ENCODE measurements at places on chromosomes 11 and 22.
A peak's percentile ranks its signal among the peaks of the same experiment; 100 is the strongest.

DNA sequence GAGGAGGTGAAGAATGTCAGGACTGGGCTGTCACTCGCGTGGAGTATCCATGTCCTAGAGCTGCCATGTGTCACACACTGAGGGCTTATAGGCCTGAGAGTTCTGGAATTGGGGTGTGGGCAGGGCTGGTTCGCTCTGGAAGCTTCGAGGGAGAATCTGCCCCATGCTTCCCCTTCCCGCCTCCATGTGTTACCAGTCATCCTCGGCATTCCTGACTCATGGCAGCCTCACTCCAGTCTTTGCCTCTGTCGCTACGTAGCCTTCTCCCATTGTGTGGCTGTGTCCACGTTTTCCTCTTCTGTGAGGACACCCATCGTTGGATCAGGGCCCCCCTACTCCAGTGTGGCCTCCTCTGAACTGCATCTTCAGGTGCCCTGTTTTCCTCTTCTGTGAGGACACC is 301.2 kb downstream of the TBC1D22A start:
- no peak for DNase-seq

DNA sequence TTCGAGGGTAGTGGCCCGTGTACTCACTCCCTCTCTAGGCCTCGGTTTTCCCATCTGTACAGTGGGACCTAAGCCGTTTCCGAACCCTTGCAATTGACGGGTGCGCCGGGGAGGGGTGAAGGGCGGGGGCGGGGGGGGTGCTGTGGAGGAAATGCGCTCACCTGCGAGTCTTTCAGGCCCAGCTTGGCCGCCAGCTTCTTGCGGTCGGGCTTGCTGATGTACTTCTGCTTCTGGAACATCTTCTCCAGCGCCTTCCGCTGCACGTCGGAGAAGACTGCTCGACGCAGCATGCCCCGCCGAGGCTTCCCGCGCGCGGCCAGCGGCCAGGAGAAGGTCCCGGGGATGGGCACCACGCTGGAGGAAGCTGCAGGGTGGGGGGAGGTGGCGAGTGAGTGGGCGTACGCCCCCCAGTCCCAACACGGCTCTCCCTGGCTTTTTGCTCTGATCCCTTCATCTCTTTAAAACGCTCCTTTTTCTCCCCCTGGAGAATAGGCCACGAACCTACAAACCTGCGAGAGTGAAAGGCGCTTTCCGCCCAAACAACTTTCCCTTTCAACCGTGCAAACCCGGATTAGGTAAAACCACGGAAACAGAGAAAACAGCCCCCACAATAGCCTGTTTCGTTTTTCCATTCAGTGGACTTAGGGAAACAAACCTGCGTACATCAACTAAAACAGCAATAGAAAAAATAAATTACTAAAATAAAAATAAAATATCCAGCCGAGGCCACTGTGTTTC is 3.2 kb downstream of the DBX1 start:
- DNase-seq, result peak; percentile 17

GRCh38 chr11:43130616-43131015 is 181.2 kb upstream of the API5 start:
- no peak for DNase-seq

DNA sequence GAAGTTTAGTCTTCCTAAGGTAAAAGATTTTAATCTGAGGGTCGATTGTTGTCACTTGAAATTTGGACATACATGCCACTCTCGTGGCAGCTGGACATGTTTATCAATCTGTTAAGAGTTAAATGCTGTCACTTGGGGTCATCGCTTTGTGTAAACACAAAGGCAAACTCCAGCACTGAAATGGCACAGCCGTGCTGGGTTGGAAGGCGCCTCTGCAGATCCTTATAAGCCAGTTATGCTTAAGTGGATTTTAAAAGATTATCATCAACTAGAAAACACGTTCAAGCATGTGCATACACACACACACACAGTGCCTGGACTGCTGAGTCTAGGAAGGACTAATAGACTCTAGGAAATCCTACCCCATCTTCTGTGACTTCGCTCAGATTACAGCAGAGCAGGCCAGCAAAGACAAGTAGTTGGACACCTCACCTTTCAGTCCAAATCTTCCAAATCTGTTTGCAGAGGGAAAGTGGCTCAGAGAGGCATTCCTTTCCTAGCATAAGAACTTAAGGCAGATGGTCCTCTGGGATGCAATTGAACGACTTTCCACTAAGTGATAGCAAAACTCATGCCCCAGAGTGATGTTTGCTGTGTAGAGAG is 83.7 kb downstream of the CACNG2 start:
- DNase-seq, result no peak

DNA sequence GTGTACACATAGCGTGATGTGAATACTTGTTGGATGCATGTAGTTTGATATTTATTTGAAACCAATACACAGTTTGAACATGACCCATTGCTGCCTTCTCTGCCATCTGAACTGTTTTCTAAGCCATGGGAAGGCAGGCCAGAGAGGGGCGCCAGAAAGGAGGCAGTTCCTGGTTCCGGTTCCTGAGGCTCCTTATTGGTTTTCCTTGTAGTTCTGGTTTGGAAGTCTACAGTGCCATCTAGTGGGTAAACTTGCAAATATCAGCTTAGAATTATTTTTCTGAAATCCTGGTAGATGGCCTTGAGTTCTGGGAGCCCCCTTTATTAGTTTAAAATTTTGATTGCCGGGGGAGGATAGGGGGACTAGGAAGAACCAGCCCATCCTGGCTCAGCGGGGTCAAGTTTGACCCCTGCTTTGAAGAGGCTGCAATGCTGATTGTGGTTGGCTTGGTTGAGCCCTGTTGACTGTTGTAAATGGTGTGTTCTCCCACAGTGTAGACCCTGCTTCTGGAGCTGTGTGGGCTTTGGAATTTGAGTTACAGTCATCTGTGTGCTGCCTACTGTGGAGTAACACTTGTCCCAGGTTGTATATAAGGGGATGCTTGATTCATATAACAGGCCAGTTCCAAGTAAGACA is 48.4 kb downstream of the GRAMD1B start:
- DNase-seq, result no peak

GRCh38 chr11:113384551-113384950 is 3.0 kb upstream of the ANKK1 start:
- DNase-seq, result no peak

DNA sequence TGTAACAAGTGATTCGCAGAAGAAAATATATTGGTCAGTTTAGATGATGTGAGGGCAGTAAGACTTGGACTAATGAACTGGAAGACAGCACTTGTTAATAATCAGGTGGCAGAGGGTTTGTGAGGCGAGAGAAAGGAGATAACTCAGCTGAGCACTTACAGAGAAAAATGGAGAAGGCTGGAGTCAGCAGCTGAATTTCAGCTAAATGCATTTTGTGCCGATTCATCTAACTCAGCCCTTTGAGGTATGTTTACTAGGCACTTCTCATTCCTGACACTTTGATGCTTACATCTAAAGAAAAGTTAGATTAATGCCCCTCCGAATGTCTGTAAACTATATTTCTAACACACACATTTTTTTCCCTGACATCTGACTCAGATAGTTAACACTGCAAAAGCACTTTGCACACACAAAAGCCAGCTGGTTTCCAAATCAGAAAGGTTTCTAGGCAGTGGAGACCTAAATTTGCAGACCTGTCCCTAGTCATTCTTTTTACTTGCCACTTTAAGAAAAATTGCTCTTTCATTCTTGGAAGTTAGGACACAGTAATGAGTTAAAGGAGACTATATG is 859.5 kb upstream of the CCDC90B start:
- no peak for DNase-seq

DNA sequence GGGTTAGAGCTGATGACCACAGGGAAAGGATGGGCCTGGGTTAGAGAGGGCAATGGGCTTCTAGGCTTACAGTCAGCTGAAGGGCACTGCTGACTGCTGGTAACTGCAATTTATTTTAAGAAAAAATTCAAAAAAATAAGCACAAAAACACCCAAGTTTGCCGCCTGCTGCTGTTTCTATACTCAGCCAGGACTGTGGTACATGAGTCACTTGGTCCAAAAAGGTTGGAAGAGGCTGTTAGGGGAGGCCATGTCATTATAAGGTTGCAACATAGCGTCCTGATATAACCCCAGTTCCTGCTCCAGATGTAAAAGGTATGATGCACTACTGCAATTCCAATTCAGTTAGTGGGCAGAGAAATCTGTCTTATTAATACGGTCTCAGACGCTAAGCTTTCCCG is 98.9 kb downstream of the ETS1 start:
- DNase-seq, result no peak

DNA sequence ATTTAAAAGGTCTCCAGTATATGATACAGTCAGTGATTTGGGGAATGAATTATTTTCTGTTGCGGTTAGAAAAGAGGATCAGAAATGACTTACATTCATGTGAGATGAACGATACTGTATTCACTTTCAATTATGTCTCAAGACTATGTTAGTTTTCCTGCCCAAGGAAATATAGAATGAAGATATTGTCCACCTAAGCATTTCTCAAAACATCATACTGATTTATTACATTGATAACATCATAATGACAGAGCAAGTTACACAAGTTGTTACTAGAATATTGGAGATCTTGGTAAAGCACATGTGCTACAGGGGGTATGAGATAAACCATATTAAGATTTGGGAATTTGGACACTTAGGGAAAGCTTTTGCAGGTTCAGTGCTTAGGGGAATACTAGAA is 67.8 kb upstream of the OR9G4 start:
- no peak for DNase-seq

- DNase-seq, result no peak
Observed at GRCh38 chr11:70289582-70289981, 19.1 kb downstream of the PPFIA1 start.

GRCh38 chr22:22770280-22770871 is 117.2 kb upstream of the IGLL5 start:
- DNase-seq, result peak; percentile 47

DNA sequence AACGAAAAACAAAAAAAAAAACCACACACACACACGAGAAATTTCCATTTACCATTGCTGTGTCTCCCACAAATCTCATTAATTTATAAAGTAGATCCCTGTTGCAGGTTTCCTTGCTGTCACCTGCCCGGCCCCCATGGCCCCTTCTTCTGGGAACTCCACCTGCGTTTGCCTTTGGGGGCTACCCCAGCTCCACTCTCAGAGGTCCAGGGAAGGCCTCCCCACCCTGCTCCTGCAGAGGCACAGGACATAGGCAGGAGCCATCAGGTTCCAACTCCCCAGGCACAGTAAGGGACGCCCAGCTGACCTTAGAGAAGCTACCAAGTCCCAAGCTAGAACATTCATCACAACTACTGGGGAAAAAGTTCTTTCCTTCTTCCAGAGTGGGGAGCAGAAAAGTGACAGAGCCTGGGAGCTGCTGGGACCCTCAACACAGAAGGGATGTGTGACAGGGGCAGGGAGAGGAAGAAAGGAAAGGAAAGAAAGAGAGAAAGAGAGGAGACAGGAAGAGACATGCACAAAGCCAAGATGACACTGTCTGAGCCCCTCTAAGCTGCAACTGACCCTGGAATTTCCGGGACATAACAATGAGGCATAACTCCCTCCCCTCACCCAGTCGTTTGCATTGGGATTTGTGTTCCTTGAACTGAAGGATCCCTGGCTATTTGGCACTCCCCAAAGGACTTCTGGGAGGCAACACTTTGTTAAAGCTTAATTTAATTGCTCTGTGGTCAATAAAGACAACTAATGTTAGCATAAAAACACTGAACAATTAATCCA is 175.7 kb downstream of the SHANK2 start:
- DNase-seq, result no peak

DNA sequence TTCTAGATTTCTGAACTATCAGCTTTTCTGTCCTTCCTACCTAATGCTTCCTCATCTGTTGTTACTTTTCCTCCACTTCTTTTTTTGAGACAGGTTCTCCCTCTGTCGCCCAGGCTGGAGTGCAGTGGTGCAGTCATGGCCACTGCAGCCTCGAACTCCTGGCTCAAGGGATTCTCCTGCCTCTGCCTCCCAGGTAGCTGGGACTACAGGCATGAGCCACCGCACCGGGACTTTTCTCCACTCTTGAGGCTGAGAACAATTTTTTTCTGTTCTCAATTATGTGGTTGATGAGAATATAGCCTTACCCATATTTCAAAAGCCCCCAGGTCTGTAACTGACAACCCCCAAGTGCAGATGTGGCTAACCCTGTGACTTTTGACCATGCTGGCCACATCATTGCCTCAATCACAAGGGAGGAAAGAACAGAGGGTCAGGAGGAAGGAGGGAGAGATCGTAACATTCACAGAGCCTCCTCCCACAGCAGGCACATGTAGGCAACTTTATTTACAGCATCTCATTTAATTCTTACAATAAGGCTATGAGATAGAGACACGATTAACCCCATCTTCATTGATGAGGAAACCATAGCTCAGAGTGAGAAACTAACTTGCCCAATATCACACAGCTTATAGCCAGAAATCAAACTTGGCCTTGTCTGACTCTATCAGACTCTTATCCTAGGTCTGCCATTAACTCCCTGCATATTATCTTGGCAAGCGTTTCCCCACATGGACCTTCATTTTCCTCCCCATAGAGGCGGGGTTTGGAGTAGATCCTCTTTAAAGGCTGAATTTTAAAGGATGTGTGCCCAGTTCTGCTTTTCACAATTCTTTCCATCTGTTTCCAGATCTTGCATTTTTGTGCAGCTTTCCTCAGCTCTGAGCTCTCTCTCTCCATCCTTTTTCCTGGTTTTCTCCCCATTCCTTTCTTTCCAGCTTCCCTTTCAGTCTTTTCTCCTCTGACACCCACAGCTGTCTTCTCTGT is 9.6 kb downstream of the POU2F3 start:
- DNase-seq, result no peak

DNA sequence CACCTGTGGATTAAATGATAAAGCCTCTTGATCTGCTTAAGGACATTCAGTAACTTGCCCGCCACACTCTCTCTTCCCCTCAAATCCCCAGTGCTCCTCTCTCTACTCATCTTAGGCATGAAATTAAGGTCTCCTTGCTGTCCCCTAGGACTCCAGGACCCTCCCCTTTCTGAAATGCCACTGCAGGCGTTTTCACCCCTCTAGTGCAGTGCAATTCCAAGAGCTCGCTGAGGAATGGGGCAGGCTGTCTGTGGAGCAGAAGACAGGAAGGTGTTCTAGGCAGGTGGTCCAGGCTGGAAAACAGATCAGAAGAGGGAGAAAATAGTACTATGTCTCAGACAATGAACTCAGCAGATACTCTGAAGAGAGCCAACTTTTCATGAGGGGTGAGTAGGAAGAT is 55.8 kb upstream of the ARHGAP42 start:
- no peak for DNase-seq

DNA sequence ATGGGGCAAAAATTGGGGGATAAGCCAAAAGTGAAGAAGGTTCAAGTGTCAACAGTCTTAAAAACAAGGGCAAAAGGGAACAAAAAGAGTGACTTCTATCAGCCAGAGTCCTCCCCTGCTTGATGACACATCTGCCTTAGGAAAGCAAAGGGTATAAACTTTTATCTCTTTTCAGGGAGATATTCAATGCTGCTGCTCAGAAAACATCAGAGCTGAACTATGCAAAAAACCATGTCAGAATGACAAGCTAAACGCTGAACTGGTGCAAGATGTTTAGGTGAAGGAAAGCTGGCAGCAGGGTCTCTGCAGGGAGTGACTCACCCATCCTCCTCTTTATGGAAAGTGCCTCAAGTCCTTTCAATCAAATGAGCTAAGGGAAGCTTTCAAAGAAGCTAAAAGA is 24.7 kb downstream of the ALG9 start:
- no peak for DNase-seq

GRCh38 chr11:46183819-46184218 is 62.6 kb upstream of the PHF21A start:
- no peak for DNase-seq

Measured in stimulated activated CD4-positive, alpha-beta T cell treated with anti-CD3 and anti-CD28 coated beads, Interleukin-2, amount 100 ng/mL, for 48 hours (primary cell).